Mesangial cell (primary cell): ENCODE measurements at places on chromosomes 1 and 21. TPM values are rescaled to one million over a fixed set of nuclear protein-coding genes. Genes with fewer than 3 reads are reported as not detected.

CD101 gene
- 0.38 and 1.6 TPM in 2 replicates for total RNA-seq

UBQLN4 gene
- total RNA-seq: 22.8 and 27.9 TPM in 2 replicates

ID3 gene
- total RNA-seq: 156 and 186 TPM in 2 replicates

SAMD11 gene
- total RNA-seq: 3.4 and 58.4 TPM in 2 replicates

RBP7 gene
- total RNA-seq: 1.6 and 5.4 TPM in 2 replicates

KRTAP21-2 gene
- not detected in 2 replicates for total RNA-seq

OSCP1 gene
- total RNA-seq: 7.5 and 12.0 TPM in 2 replicates
